Activated CD4-positive, alpha-beta memory T cell treated with anti-CD3 and anti-CD28 coated beads, Interleukin-2, amount 10 ng/mL, durations not matched to agents 7 days and 5 days (primary cell): ENCODE measurements at places on chromosomes 11 and 22. TPM values are rescaled to one million over a fixed set of nuclear protein-coding genes. Genes with fewer than 3 reads are reported as not detected.

- peaks cover 22% of the 10 kb centered on the region for H3K36me3 ChIP-seq
- DNase-seq: no peak
- H3K27ac ChIP-seq: no peak overlapping the region
Observed at GRCh38 chr11:1868636-1869291, 15.9 kb downstream of the LSP1 start.

GRCh38 chr11:19557720-19558140 lies 154.9 kb upstream of the NAV2 start:
- no peak overlapping the region for H3K4me3 ChIP-seq
- no peak overlapping the region for H3K27ac ChIP-seq
- no peaks in the 10 kb centered on the region for H3K36me3 ChIP-seq
- H3K27me3 ChIP-seq: peaks cover 14% of the 10 kb centered on the region

DNA sequence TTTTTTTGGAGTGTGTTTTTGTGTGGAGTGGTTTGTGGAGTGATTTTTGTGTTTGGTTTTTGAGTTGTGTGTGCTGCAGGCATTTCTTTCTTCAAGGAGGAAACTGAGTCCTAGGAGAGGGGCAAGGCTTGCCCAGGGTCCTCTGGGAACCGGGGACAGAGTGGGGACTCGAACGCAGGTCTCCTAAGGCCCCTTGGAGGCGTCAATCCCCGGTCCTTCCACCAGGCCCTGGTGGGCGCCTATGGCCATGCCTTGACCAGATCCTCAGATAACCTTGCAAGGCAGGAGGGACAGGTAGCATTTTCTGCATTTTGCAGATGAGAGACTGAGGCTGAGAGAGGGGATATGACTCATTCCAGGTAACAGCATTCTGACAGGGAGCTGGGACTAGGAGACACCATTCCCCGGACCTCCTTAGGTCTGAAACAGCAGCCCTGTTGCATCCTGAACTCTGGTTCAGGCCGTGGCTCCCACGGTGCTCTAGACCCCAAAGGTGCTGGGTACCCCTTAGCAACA lies 39.1 kb downstream of the MYO7A start:
- H3K27me3 ChIP-seq: peaks cover 2% of the 10 kb centered on the region
- H3K4me1 ChIP-seq: no peaks in the 10 kb centered on the region
- DNase-seq: no peak
- H3K36me3 ChIP-seq: no peaks in the 10 kb centered on the region
- H3K27ac ChIP-seq: no peak overlapping the region

DNA sequence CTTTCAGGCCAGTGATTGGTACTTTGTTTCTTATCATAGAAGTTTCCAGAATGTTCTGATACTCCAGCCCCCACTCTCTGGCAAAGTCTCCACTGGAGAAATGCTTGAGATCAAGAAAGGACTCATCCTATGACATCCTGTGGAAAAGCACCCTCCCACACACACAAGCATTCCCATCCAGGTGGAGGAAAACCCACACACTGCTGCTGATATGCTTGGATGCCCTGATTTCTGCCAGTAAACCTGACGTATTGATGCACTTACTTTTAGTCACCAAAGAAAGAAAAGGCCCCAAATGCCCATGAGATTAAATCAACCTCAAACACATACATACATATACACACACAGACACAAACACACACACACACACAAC lies 9.2 kb upstream of the SLC5A12 start:
- DNase-seq: no peak
- H3K4me1 ChIP-seq: no peaks in the 10 kb centered on the region
- H3K27me3 ChIP-seq: no peaks in the 10 kb centered on the region
- no peak overlapping the region for H3K27ac ChIP-seq
- H3K36me3 ChIP-seq: no peaks in the 10 kb centered on the region
- H3K4me3 ChIP-seq: no peak overlapping the region

DNA sequence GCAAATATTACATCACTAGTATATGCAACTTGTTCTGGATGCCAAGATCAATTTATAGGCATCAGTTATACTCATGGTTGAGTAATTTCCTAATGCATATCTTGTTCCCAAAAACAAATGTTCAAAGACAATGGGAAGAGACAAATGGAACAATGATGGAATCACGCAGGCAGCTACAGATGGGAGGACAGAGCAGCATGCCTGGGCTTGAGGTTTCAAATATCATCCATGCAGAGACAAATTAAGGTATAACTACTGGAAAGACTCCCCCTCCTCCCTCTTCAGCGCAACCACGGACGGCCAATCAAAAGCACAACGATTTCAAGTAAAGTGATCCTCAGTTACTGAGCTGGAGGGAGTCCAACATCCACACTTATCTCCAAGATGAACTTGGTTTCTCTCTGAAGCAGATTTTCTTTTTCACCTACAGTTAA lies 106.8 kb downstream of the CCDC83 start:
- no peaks in the 10 kb centered on the region for H3K27me3 ChIP-seq
- no peak overlapping the region for H3K4me3 ChIP-seq
- H3K4me1 ChIP-seq: peaks cover 5% of the 10 kb centered on the region
- peaks cover 91% of the 10 kb centered on the region for H3K36me3 ChIP-seq

- no peaks in the 10 kb centered on the region for H3K27me3 ChIP-seq
- no peak overlapping the region for H3K27ac ChIP-seq
- peaks cover 5% of the 10 kb centered on the region for H3K36me3 ChIP-seq
- H3K4me3 ChIP-seq: peak overlapping the region; percentile 61
- DNase-seq: no peak
Observed at GRCh38 chr11:774873-775592, 2.3 kb downstream of the GATD1 start.

DNA sequence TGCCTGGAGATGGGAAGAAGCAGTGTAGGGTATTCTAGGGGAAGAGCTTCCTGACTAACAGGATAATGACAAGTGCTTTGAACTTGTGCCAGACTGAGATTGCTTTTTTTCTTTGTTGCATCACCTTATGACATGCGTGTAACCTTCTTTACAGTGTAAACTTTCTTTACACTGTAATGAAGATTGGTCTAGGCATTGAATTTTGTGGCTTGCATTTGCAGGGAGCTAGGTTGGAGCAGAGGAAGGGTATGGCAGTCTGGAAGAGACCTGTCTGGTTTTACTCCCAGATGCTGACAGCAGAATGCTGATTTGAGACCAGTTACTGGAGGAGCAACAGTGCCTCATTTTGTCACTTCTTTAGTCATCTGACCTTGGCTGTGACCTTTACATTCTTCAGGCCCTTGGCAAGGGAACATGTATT lies 5.6 kb downstream of the DDB2 start:
- peaks cover 65% of the 10 kb centered on the region for H3K36me3 ChIP-seq
- H3K27ac ChIP-seq: peak overlapping the region; percentile 19
- H3K4me1 ChIP-seq: peaks cover 52% of the 10 kb centered on the region
- no peak overlapping the region for H3K4me3 ChIP-seq
- no peak for DNase-seq
- no peaks in the 10 kb centered on the region for H3K27me3 ChIP-seq

- no peak for DNase-seq
- no peaks in the 10 kb centered on the region for H3K36me3 ChIP-seq
- no peak overlapping the region for H3K27ac ChIP-seq
Observed at GRCh38 chr11:123796226-123796625, 9.9 kb downstream of the OR6M1 start.

GRCh38 chr22:30227438-30228228 lies 18.9 kb downstream of the LIF start:
- H3K4me1 ChIP-seq: peaks cover 61% of the 10 kb centered on the region
- H3K4me3 ChIP-seq: no peak overlapping the region
- no peaks in the 10 kb centered on the region for H3K36me3 ChIP-seq
- no peak for DNase-seq
- no peaks in the 10 kb centered on the region for H3K27me3 ChIP-seq

DNA sequence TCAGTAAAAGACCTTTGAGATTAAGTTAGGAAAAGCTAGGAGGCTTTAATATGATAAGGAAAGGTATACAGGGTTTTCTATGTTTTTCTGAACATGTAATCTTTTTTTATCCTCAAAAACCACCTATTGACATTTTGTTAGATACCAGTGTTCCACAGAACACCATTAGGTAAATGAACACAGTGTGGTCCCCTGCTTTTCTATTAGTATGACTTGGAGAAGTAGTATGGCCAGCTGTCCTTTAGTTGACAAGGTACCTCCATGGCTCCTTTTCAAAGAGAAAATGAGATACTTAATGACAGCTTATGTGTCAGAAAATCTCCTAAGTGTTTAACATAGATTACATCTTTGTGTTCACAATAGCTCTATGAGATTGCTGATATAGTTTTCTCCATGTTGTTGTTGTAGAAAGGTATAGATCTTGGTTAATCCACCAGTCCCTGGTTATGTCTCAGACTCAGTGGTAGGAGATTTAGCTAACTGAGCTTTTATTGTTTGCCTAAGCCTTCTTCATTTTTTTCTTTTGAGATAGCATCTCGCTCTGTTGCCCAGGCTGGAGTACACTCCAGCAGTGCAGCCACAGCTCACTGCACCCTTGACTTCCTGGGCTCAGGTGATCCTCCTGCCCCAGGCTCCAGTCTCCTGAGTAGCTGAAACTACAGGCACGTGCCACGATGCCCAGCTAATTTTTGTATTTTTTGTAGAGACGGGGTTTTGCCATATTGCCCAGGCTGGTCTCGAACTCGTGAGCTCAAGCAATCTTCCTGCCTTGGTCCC lies 46.0 kb downstream of the STIM1 start:
- H3K36me3 ChIP-seq: no peaks in the 10 kb centered on the region
- no peak overlapping the region for H3K4me3 ChIP-seq
- H3K27me3 ChIP-seq: no peaks in the 10 kb centered on the region
- H3K4me1 ChIP-seq: peaks cover 50% of the 10 kb centered on the region
- no peak for DNase-seq

DNA sequence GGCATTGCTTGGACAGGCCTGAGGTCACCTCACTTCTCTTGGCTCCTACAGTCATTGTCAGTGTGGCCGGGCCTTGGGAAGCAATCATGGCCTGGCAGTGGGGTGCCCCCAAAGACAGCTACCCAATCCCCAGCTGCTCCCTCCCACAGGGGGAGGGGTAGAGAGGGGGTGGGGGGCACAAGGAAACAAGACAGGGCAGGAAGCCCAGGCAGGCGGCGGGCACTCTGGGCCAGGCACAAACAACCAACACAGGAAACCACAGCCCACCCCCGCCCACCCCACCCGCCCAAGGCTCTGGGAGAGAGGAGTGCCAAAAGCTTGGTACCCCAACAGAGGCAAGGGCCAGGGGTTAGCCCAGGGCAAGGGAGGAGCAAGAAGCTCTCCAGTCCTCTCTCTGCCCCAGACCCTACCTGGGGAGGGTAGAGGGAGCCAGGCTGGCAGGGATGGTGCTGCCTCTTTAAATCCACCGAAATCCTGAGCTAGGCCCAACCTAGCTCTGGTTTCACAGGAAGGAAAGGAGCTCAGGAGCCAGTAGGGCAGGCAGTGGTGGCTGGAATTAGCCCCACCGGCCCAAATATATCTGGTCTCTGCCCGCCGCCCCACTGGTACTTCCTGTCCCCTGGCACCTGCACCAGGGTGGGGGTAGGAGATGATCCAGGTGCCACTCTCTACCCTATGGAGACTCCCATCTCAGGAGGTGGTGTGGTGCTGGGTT lies 12.2 kb downstream of the BCL9L start:
- peaks cover 86% of the 10 kb centered on the region for H3K4me1 ChIP-seq
- no peak for DNase-seq
- no peaks in the 10 kb centered on the region for H3K27me3 ChIP-seq
- peak overlapping the region; percentile 71 for H3K4me3 ChIP-seq
- H3K36me3 ChIP-seq: peaks cover 8% of the 10 kb centered on the region

OSBP2 gene
- total RNA-seq: 4.8 TPM

UBQLN3 gene
- not detected for total RNA-seq

ZFTA gene
- total RNA-seq: 1.1 TPM

KCNK7 gene
- 1.0 TPM for total RNA-seq

MS4A7 gene
- not detected for total RNA-seq

MAJIN gene
- total RNA-seq: 0.15 TPM

C11orf16 gene
- not detected for total RNA-seq

SGSM1 gene
- total RNA-seq: 0.93 TPM

GRK2 gene
- 338 TPM for total RNA-seq

ALX4 gene
- not detected for total RNA-seq

GDPD4 gene
- total RNA-seq: not detected

KDM4D gene
- total RNA-seq: 0.83 TPM
